ENCODE measurements at places on chromosomes 13 and 19.
A peak's percentile ranks its signal among the peaks of the same experiment; 100 is the strongest.

DNA sequence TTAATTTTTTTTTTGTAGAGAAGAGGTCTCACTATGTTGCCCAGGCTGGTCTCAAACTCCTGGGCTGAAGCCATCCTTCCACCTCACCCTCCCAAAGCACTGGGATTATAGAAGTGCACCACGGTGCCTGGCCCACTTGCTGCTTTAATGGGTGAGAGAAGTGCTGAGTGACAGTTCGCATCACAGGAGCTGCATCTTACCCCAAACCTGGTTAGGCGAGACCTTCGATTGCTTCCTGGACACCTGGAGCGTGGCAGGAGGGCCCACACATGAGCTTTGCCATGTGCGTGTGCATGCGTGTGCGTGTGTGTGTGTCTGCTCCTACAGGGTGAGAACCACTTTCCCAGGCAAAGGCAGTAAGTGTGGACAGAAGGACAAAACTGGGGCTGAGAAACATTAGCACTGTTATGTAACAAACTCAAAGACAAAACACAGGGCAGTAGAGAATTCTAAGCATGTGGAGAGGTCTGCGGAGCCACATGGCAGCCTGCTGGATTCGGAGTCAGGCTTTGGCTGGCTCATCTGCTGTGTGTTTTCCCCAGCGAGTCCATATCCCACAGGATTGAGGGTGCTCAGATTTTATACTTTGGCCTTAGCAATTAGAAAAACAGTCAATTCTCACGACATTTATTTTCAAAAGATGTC lies 11.7 kb upstream of the MTIF3 start:
- no peak for DNase-seq

DNA sequence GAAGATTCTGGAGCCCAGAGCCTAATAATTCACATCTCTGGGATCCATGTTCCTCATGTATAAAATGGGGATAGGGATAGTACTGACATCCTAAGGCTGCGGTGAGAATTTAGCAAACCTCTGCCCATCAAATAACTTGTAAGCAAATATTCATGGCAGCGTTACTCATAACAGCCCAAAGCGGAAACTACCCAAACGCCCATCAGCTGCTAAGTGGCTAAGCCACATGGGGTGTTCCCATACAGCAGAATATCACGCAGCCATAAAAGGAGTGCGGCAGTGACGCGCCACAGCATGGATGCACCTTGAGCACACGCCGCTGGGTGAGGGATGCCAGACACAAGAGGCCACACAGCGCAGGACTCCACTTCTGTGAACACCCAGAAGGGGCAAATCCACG lies 19.7 kb downstream of the VRK3 start:
- no peak for DNase-seq

DNA sequence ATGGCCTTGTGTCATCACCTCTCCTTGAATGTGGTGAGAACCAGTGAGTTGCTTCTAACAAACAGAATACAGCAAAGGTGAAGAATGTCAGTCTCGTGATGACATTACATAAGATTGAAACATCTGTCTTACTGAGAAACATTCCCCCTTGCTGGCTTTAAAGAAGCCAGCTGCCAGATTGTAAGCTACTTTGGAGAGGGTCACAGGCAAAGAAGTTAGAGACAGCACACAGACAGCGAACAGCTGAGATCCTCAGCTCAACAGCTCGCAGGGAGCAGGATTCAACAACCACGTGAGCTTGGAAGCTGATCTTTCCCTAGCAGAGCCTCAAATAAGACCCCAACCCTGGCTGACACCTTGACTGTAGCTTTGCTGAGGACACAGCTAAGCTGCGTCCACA lies 367.9 kb downstream of the LIG4 start:
- no peak for DNase-seq

DNA sequence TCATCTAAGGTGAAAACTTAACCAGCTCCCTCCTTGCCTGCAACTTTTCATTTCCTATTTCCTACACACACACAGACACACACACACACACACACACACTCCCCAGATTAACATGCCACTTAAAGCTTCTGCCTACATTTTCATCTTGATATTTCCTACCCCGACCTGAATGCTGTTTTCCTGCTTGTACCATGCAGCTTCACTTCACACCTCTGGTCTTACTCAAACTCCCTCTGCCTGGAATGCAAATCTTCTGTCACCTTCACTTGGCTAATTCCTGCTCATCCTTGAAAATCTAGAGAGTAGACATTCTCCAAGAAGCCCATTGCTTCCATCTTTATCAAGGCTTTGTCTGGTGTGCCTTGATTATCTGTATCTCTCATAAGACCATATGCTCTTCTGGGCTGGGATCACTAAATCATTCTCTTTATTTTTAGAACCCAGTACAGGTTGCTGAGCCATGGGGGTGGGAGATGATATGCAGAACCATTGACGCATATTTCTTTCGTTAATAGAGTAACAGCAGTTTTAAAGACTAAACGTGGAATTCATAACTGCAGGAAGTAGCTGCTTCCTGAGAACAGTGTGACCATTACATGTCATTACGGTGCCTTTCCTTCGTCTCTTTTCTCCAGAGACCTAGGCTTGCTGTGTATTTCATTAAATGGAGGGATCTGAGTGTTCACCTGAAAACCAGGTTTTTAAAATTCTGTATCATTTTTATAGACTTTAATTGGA lies 37.7 kb downstream of the CNMD start:
- DNase-seq, result no peak

DNA sequence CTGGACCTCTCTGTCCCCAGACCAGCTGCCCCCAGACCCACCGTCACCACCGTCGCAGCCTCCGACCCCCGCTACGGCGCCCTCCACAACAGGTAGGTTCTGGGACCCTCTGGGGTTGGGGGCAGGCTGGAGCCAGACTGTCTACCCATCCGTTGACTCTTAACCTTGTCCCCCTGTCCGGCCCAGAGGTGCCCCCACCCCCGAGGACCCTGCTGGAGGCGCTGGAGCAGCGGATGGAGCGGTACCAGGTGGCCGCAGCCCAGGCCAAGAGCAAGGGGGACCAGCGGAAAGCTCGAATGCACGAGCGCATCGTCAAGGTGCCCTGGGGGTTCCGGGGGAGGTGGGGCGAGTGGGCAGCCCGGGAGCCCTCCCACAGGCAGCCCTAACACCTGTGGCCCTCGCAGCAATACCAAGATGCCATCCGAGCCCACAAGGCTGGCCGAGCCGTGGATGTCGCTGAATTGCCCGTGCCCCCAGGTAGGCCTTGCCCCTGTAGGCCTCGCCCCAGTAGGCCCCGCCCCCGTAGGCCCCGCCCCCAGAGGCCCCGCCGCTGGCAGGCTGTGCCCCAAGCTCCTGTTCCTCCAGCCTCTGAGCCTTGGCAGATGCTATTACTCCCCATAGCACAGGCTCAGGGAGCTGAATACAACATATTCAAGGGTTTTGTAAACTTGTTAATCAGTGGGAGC lies 12.9 kb downstream of the CC2D1A start:
- DNase-seq, result no peak

GRCh38 chr13:42345367-42345766 lies 73.4 kb downstream of the AKAP11 start:
- DNase-seq, result no peak

DNA sequence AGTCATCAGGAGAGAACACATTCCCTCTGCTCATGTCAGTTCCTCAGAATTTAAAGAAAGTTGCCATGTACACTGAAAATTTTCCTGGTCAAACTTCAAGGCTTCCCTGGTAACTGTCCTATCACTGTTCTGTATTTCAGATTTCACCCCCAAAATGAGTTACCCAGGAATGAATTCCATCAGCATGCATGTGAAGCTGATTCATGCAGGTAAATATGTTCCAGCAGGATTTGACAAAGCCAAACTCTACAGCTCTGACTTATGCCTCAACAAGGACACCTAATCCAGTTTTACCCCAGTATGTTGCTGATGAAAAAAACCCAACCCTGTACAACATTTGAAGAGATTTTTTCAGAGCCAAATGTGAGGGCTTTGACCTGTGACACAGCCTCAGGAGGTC lies 21.5 kb downstream of the LIG4 start:
- DNase-seq, result no peak

DNA sequence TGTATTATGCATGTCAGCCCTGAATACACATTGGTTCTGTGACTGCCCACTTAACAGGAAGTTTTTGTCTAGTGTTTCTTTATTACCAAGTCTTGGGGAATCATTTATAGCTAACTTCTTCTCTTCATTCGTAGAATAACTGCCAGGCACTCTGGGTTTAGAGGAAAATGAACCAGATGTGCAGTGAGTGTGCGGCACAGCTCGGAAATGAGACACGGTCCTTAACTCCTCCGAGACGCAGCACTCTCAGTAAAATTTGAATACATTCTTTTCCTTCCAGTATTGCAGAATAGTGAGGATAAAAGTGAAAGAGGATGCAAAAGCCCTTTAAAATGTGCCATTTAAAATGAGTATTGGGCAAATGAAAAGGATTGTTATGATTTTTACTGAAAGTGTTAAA lies 29.2 kb downstream of the ATP8A2 start:
- DNase-seq, result no peak

- DNase-seq, result no peak
These were observed 548.6 kb upstream of the SLITRK5 start for GRCh38 chr13:87122551-87122950.

- no peak for DNase-seq
These were observed 1.3 kb upstream of the B3GLCT start for GRCh38 chr13:31198519-31198918.

- DNase-seq, result no peak
These were observed 1494.9 kb upstream of the MIR17HG start for GRCh38 chr13:89852570-89852969.

DNA sequence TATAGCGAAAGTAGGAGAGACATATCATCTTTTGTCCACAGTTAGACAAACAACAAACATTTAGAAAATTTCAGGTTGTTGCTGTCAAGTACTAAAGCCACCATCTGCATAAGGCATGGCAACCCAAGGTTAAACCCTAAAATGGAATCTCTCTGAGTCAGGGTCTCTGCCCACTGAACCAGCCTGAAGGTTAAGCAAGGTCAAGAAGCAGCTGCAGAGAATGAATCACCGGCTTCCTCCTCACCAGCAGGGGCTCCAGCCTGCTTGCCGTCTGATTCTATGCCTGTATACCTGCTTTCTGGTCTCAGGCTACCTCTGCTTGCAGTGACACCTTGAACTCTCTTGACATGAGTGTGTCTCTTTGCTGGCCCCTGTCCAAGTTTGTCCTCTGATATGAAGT lies 726.2 kb upstream of the SGCG start:
- DNase-seq, result peak; percentile 13

DNA sequence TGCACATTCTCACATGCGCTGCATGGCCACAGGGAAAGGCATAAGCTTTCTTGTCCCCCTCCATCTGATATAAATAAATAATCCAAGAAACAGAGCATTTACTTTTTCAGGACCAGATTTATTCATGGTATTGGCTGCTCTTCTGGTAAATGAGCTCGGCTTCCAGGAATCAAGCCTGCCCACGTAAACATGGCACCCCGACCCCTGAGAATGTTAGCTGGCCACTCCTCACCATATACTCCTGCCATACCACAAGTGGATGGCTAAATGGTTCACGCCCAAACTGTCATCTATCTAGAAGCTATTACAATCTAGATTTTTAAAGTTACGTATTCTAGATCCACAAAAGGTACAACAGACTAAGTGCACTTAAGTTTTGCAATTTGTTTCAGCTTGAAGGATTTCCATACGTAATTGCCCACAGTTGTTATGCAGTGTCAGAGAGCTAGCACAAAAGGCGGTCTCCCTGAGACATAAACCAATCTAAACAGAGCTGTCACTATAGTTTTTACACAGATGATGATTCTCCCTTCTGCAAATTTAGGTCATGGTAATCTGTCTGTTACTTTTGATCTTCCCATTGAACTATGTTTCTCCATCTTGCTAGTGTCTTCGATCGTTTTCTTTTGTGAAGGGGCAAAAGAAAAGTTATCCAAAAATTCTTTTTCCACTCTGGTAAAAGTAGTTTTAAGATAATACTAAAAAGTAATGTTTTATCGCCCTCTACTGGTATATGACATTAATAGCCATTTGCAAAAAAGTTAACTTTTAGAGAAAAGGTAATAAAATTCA lies 16.2 kb upstream of the FOXO1 start:
- no peak for DNase-seq

GRCh38 chr13:43804461-43805070 lies 17.8 kb upstream of the ENOX1 start:
- no peak for DNase-seq

DNA sequence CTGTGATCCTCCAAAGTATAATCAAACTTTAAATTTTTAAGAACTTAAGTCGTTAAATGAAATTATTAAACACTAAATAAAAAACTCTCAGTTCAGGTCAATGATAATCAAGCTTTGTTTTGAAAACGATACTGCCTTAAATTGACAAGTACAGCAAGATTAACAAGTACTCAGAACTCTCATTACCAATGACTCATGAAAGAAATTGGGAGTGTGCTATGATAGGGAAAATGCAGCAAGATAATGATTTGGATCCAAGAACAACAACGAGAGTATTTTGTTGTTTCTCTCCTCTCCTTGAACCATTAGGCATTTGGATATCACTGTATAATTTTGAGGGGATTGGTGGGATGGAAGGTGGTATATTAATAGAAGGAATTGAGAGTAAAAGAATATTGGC lies 10.2 kb downstream of the N4BP2L2 start:
- no peak for DNase-seq

DNA sequence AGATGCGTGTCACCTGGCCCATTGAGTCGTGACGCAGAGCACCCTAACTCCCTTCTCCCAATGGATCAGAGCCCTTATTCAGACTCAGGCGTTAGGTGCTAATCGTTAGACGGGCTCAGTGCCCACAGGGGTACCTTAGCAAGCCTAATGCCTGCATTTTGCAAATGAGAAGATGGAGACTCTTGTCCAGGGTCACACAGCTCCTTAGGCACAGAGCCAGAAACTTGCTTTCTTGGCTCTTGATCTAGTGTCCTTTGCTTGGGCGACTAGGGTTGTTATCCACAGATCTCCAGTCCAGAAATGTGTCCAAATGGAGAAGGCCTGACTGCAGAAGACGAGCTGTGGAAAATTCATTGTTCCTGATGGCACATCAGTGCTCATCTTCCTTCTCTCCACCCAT lies 85.1 kb downstream of the C13orf42 start:
- DNase-seq, result no peak

- no peak for DNase-seq
These were observed 61.4 kb downstream of the CCNE1 start for GRCh38 chr19:29873024-29873800.

DNA sequence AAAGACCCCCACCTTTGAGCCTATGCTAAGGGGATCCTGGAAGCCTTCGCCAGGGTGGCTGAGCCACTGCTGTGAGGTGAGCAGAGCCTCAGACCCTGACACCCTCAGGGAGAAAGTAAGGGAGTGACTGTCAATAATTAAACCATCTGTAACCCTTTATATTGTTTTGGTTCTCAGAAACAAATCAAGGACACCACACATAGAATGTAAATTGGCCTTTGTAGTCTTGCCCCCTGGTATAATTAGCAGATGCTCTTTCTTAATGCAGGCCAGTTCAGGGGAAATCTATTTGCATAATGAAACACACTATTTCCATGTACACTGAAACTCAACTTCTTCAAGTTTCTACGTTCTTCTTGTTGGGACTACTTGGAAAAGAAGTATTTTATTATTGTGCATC lies 127.7 kb upstream of the EDNRB start:
- no peak for DNase-seq

GRCh38 chr19:18480006-18480691 lies 41.7 kb downstream of the ELL start:
- DNase-seq, result no peak

GRCh38 chr19:5144545-5145179 lies 175.7 kb downstream of the KDM4B start:
- DNase-seq, result no peak

Data from iPS DF 6.9 (cell line).